ENCODE measurements at places on chromosomes 16 and 17.

- no peak for DNase-seq
Observed at GRCh38 chr17:16371742-16372141, 9.1 kb upstream of the UBB start.

DNA sequence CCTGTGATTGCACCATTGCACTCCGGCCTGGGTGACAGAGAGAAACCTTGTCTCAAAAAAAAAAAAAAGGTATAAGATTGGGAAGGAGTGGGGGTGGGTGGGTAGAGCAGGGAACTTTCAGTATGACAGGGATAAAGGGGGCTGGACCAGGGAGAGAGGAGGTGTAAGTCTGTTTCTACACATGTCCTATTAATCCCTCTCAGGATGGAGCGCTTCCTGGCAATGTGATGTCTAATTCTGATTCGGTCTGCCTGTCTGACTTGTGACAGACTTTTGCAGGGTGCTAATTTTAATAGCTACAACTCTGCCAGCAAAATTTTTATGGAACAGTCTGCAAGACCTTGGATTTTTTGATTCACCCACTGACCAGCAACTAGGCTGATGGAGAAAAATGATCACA lies 53.8 kb upstream of the SLC25A19 start:
- DNase-seq, result no peak

GRCh38 chr17:82049521-82049971 lies 2.1 kb downstream of the RFNG start:
- DNase-seq, result no peak

DNA sequence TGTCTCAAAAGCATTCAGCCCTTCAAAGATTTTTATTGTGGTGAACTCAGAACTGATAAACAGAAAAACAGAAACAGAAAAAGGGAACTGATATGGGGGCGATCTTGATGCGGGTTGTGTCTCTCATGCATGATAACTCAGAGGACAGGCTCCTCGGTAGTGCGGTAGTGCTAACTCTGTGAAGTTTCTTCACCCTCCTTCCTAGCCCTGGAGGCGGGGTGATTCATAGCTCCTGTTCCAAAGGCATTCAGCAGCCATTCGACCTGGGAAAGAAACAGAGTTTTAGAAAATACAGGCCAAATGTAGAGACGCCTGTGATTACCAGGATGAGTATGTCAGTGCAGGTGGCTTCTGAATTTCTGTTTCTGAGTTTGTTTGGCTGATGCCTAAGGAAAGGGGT lies 5.5 kb upstream of the MAF start:
- DNase-seq, result no peak

- no peak for DNase-seq
Observed at GRCh38 chr17:34826332-34826731, 134.9 kb downstream of the CCT6B start.

DNA sequence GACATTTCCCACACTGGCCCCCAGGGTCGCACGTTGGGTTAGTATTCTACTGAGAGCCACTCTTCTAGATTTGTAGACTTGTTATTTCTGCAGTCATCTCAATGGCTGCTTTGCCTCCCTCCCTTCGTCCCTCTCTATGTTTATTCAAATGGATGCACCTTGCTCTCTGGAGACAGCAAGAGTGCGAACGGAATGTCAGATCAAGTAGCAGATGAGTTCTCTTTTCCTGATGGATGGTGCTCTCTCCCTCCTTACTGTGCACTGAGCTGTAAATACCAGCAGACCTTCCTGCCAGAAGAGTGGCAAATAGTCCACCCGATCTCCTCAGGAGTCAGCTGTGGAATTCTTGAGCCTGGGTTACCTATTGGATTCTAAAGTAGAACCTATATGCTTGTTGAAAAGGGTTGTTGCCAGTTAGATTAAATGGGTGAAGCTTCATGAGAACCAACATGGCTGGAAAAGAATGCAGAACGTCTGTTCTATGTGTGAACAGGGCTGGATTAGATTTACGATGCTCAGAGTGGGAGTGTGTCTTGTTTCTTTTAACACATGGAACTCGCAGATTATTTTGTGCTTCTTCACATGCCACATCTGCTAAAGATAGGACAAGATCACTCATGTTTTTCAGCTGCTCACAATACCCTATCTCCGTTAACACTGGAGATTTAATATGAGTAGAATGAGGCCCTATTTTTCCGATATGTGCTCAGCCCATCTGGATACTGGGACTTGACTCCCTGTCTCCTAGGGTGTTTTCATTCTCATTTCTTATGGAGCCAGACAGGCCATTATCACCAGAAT lies 6.1 kb downstream of the GNAO1 start:
- DNase-seq, result peak; percentile 57

DNA sequence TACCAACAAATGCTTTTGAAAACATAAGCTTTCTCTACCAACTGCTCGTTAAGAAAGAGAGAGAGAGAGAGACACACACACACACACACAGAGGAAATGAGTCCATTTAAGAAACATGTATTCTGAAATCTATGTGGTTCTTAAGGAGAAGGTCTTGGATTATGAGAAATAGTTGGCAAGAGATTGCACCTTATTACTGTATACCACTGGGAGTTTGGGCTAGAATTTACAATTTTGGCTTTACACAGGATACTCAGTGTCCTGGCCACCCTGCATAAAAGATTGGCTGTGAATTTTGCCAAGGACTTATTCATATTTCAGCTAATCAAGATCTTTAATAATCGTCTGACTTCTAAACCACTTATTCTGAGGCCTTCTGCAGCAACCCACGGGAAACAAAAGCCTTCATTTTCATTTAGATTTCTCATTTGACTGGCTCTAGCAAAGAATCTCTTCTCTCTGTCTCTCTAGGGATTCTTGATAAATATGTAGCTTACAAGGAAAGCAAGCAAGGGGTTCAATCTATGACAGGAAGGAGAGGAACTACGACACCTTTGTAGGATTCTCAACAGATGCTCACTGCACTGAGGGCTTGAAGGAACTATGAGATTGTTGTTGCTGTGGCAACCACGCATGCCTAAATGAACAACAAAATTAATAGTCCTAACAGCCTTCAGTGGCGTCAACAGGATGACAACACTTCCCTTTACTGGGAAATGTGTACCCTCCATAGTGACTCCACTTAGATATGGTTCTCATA lies 75.3 kb upstream of the GNAO1 start:
- no peak for DNase-seq

- no peak for DNase-seq
Observed at GRCh38 chr17:32688221-32688620, 188.7 kb downstream of the MYO1D start.

- DNase-seq, result peak; percentile 22
Observed at GRCh38 chr17:37743612-37743874, 1.3 kb downstream of the HNF1B start.

DNA sequence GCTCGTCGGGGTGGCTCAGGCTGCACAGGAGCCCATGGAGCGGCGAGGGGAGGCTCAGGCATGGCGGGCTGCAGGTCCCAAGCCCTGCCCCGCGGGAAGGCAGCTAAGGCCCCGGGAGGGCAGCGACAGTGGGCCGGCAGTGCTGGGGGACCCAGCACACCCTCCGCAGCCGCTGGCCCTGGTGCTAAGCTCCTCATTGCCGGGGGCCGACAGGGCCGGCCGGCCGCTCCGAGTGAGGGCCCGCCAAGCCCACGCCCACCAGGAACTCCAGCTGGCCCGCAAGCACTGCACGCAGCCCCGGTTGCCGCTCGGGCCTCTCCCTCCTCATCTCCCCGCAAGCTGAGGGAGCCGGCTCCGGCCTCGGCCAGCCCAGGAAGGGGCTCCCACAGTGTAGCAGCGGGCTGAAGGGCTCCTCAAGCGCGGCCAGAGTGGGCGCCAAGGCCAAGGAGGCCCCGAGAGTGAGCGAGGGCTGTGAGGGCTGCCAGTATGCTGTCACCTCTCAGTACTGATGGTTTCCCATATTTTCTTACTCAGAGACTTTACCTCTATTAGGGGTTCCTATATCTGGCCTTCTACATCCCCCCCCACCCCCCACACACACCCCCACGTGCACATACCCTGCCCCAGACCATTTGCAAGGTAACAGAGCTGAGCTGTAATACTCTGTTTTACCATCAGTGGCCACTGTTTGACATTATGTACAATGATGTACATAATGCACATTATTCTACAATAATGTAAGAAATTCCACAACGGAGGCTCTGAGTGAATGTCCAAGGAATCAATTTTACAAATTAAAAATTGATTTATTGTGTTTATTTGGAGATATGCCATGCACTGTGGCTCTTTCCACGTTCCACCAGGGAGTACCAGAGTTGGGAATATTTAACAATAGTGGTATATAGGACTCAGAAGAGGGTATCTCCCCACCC lies 3.7 kb upstream of the VAT1L start:
- DNase-seq, result no peak

- no peak for DNase-seq
Observed at GRCh38 chr17:48639982-48640857, 14.1 kb upstream of the HOXB9 start.

GRCh38 chr17:4354862-4355514 lies 11.5 kb downstream of the UBE2G1 start:
- DNase-seq, result no peak

GRCh38 chr17:78027121-78027520 lies 68.6 kb downstream of the TNRC6C start:
- DNase-seq, result no peak

GRCh38 chr17:49968405-49969133 lies 421 bp upstream of the DLX4 start:
- DNase-seq, result peak; percentile 64

- no peak for DNase-seq
Observed at GRCh38 chr16:84220851-84221250, 19.0 kb downstream of the KCNG4 start.

DNA sequence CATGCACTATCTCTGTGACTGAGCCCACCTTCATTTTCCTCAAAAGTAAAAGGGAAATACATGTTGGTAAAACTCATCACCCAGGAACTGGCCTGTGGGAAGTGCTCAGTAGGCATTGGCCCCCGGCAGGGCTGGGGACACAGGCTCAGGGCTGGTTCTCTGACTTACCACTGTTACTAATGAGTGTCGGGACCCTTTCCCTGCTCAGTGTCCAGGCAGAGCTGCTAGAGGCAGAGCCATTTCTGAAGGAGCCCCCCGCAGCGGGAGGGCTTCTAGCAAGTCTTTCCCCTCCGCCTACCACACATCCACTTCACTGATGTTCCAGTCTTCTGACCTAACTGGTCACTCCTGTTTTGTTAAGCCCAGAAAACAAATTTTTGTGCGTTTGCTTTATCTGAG lies 1.7 kb upstream of the PEMT start:
- DNase-seq, result no peak
